ENCODE measurements at places on chromosomes 2 and 18. TPM values are rescaled to one million over a fixed set of nuclear protein-coding genes. Genes with fewer than 3 reads are reported as not detected.

Gene ATP6V1C2
- 0.21 TPM for total RNA-seq

Gene EFR3B
- total RNA-seq, result 0.93 TPM

Gene ADAM23
- 3.0 TPM for total RNA-seq

Gene METTL4
- 28.3 TPM for total RNA-seq

Gene WNT6
- total RNA-seq, result 0.19 TPM
